ENCODE measurements at places on chromosomes 6 and 20. TPM values are rescaled to one million over a fixed set of nuclear protein-coding genes. Genes with fewer than 3 reads are reported as not detected.

Gene TDRD6
- total RNA-seq = 0.40 TPM

Gene KCNB1
- total RNA-seq = 5.4 TPM

Gene CRISP3
- 0.30 TPM for total RNA-seq

Gene SEMG2
- total RNA-seq = not detected

Gene SYCP2L
- total RNA-seq = 0.83 TPM

Gene GPR63
- 1.8 TPM for total RNA-seq

Gene MYL9
- total RNA-seq = 69.5 TPM

Gene SYNGAP1
- total RNA-seq = 17.5 TPM

Gene GTF2H4
- total RNA-seq = 26.6 TPM

Gene FAM184A
- 9.5 TPM for total RNA-seq

Gene LHFPL5
- not detected for total RNA-seq

Gene THEMIS
- not detected for total RNA-seq
